Activated naive CD4-positive, alpha-beta T cell treated with anti-CD3 and anti-CD28 coated beads, Interleukin-2, amount 50 U/mL, for 72 hours (primary cell): ENCODE measurements at places on chromosomes 11 and 22. TPM values are rescaled to one million over a fixed set of nuclear protein-coding genes. Genes with fewer than 3 reads are reported as not detected.

SLC15A3 gene
- total RNA-seq, result 5.9 TPM

GRK2 gene
- 289 TPM for total RNA-seq

DNA sequence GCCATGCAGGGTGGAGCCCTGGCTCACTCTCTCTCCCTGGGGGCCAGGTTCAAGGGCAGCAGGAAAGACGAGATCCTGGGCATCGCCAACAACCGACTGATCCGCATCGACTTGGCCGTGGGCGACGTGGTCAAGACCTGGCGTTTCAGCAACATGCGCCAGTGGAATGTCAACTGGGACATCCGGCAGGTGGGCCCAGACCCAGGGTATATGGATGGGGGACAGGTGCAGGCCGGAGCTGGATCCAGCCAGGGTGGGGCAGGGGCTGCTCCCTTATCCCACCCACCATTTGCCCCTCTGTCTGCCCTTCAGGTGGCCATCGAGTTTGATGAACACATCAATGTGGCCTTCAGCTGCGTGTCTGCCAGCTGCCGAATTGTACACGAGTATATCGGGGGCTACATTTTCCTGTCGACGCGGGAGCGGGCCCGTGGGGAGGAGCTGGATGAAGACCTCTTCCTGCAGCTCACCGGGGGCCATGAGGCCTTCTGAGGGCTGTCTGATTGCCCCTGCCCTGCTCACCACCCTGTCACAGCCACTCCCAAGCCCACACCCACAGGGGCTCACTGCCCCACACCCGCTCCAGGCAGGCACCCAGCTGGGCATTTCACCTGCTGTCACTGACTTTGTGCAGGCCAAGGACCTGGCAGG is 2.9 kb downstream of the TRPT1 start:
- no peak for DNase-seq

- no peak for DNase-seq
These were observed 76.9 kb downstream of the KCNJ1 start for GRCh38 chr11:128790196-128790595.

DNA sequence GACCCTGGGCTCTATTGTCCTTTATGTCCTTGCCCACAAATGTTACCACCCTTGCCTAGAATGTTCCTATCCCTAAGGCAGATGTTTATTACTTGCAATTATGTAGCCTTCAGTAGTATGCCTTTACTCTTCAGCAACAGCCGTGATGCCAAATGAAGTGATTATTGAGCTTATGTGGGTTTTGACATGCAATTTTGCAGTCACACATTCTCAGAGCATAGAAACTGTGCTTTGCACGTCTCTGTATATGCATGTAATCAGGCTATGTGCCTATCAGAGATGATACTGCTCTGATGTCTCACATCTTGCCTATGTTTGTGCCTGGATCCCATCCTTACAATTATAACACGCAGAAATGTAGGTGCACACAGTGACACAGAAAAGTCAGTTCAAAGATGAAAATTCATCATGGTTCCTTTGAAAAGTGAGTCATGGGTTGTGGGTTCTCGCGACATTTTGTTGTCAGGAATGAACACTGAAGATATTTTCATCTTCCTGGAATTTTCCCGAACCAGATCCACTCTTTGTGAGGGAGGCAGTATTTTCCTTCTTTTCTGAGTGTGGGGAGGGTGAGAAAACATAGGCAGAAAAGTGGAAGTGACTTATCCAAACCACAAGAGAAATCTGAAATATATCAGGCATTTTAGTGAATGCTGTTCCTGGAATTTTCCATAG is 81.1 kb downstream of the BMAL1 start:
- DNase-seq, result no peak

GRCh38 chr11:68398995-68399851 is 61.3 kb upstream of the PPP6R3 start:
- DNase-seq, result no peak

- no peak for DNase-seq
These were observed 63.1 kb upstream of the YWHAH start for GRCh38 chr22:31881200-31881599.

GRCh38 chr11:134046681-134047449 is 22.0 kb upstream of the JAM3 start:
- DNase-seq, result no peak

DNA sequence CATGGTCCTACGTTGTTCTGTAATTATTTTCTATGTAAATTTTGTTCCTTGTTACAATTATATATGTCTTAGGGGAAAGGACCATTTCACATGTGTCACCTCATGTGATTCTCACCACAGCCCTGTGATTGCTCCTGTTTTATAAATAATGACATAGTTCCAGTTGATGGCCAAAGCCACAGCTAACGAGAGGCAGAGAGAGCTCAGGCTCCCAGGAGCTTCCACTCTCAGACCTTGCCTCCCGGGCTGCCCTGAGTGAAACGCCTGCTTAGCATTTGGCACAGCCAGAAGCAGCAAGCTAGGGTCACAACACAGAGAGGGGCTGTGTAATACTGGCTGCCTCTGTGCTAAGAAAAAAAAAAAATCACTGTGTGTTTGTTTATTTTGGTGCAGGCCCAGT is 5.9 kb downstream of the TMEM121B start:
- DNase-seq, result no peak
